ENCODE measurements at places on chromosomes 5 and 9.

- no peak for DNase-seq
Observed at GRCh38 chr5:171667341-171668096, 118.1 kb upstream of the SMIM23 start.

- no peak for DNase-seq
Observed at GRCh38 chr5:72223371-72223770, 96.7 kb downstream of the MRPS27 start.

DNA sequence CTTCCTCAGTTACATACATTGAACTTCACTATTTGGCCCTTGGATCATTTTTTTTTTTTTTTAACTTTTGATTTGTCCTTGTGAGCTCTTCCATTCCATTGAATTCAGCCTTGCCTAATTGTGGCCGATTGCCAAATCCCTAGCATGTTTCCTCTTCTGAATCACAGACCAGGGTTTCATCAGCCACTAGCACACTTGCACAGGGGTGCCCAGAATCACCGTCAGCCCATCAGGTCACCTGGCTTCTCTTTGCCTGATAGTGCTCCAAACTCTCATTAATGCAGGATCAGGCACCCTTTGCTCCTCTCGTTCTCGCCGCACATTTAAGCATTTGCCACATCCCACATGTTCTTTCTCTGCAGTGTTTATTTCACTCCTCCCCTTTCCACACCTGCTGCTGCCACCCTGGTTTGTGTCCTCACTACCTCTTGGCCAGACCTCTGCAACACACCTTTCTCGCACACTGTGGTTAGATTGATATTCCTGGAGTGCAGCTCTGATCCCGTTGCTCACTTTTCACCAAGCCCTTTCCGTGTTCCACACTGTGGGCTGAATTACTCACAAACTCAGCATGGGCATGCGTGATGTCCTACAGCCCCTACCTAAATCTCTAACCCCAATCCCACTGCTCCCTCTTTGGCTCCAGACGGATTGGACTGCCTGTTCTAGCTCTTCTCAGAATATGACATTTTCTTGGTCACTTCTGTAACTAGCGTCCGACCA, 9.8 kb downstream of the PIK3R1 start:
- DNase-seq, result no peak

GRCh38 chr5:114317751-114318150, 44.1 kb upstream of the KCNN2 start:
- DNase-seq, result no peak

- DNase-seq, result no peak
Observed at GRCh38 chr5:5799826-5800225, 377.3 kb downstream of the ICE1 start.

DNA sequence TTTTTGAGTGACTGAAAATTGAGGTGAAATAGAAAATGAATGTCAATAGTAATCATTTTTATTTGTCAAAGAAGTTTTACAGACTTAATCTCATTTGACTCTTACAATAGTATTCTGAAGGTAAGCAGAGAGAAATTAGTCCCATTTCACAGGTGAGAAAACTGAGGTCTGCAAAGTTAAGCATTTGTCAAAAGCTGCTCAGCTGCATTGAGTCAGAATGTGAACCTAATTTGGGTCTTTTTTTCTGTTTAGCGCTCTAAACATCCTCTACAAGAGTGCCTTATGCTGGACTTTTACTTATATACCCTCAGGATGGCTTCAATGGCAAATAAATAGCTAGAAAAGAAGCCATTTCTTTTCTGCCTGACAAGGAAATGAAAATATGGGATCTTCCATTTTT, 135.7 kb downstream of the RASGRF2 start:
- DNase-seq, result no peak

GRCh38 chr5:85646641-85647040, 971.1 kb upstream of the COX7C start:
- no peak for DNase-seq

- no peak for DNase-seq
Observed at GRCh38 chr9:120877276-120878034, 467 bp upstream of the PHF19 start.

DNA sequence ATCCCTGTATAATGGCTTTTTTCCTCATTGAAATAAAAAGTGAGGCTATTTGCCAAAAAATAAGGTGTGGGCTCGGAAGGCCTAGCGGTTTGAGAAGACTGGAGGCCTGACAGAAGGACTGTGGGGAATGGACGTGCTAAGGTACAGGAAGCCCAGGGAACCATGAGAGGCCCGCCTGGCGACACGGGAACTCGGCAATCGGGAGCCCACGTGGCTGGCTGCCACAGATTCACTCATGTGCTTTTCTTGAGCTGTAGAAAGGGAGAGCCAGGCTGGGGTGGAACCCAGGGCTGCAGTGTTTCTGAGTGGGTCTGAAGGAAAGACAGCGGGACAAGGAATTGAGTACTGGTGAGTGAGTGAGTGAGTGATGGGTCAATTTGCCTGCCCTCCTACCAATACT, 11.9 kb upstream of the DDX41 start:
- DNase-seq, result no peak

DNA sequence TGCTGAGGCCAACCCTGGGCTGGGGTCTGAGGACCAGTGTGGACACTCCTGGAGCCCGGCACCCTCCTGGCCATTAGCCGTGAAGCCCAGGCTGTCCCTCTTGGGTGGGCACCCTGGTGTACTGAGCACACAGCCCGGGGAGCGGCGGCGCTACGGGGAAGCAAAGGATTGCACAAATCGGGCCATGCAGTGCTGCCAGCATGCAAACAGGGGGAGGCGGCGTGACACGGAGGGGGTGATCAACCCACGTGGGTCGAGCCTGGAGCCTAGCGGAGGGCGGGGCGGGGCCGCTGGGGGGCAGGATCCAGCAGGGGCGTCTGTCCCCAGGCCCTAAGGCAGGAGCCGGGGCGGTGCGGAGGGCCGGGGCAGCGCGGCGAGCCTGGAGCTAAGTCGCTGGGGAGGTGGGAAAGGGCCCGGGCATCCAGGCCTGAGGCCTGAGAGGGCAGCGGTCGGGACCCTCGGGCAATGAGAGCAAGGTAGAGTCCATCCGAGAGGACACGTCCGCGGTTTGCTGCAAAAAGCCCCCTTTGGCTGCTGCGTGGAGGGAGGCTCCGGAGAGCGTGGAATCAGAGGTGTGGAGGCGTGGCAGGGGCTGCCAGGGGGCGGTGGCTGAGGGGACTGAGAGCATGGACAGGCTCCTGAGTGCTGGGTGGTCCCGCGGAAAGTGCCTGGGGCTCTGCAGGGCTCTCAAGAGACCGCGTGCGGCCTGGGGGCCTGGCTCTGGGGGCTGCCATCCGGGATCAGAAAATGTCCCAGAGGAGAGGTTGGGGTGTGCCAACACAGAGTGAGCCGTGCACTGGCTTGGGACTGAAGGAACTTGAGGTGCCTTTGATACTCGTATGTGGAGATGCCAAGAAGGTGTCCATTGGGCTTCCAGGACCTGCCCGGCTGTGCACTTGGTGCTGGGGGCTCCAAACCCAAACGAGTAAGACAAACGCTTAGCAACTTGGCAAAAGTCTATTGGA, 94.2 kb downstream of the BARX1 start:
- no peak for DNase-seq

DNA sequence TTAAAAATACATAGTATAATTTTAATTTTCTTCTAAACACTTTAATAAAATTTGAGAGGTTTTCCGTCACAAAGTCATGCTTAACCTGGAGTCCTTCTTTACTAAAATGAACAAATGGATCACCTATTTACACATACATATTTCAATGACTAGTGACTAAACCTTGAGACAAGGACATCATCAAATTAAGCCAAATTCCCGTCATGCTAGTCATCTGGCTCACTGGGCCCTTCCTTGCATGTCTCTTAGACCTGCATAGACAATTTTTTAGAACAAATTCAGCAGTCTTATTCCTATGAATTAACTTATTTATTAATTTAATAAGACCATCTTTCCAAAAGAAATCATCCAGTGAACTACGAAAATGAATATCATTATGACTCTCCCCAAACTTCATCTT, 26.6 kb downstream of the ERAP2 start:
- DNase-seq, result no peak

- no peak for DNase-seq
Observed at GRCh38 chr9:121620777-121621449, 30.5 kb upstream of the DAB2IP start.

- DNase-seq, result no peak
Observed at GRCh38 chr5:168740811-168741213, 161.6 kb upstream of the PANK3 start.

DNA sequence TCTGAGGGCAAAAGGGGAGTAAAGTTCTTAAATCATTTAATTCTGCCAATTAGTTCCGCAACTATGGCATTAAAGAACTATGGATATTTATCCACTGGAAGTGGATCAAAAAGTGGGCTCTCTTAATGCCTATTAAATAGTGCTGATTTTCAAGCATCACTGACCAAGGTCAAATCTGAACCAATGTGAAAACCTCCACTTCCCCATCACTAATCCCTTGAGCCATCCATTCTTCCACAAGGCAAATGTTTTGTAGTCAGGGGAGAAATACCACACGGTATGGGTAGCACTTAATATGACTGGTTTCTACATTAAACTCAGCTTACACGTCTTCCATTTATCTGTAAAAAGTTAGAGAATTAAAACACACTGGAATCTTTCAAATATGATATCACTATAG, 57.6 kb downstream of the MLLT3 start:
- no peak for DNase-seq

DNA sequence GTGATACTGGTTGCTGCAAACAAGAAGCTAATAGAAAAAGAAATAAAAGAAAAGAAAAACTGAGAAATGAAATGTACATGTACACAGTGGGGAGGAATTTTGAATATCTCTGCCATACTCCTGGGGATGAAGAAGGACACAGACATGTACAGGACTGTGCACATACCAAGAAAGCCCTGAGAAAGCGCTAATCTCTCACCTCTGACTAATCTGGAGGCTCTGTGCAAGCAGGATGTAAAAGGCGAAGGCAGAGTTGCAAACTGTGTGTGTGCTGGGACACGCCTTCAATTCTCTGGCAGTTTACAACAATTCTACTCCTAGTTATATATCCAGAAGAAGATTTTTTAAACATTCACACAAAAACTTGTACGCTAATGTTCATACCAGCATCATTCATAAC, 211.4 kb downstream of the KIAA0825 start:
- DNase-seq, result no peak

DNA sequence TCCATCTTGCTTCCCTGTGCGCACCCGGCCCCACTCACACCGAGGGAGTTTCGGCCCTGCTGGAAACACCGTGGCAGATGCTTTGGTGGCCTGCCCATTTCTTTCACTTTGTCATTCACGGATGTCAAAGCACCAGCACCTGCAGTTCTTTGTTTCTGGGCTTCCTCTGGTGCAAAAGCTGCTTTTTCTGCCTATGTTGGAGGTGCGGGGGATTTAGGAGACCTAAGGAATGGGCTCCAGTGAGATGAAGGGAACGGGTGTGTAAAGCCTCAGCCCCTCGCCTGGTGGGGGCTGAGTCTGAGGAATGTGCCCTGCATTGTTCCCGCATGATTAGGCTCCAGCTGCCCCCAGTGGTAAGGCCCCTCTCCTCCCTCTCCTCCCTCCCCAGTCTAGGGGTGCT, 62.3 kb downstream of the THBS4 start:
- no peak for DNase-seq

DNA sequence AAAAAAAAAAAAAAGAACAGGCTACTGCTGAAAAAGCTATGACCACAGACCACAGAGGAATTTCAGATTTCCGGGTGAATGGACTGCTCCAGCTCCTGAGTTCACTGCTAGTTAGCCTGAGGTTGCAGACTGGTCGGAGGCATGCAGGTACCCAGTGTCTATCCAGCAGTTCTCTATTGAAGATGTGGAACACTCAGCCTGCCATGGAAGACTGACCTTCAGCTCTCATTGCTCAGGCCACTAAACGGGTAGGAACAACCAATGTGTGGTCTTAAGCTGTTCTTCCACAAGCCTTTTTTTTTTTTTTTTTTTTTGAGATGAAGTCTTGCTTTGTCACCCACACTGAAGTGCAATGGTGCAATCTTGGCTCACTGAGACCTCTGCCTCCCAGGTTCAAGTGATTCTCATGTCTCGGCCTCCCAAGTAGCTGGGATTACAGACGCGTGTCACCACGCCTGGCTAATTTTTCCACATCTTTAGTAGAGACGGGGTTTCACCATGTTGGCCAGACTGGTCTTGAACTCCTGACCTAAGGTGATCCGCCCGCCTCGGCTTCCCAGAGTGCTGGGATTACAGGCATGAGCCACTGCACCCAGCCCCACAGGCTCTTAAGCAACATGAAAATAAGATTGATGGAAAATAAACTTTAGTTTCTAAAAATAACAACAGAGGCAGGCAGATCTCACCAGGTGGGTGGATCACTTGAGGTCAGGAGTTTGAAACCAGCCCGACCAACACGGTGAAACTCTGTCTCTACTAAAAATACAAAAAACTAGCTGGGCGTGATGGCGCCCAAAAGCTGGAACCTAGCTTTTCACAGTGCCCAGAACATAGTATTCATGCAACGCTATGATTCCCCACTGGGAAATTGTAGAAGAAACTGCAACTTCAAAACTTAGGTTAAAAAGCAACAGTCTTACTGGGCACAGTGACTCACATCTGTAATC, 20.0 kb upstream of the NPM1 start:
- no peak for DNase-seq

GRCh38 chr9:119771341-119771740, 402.1 kb upstream of the BRINP1 start:
- DNase-seq, result no peak

DNA sequence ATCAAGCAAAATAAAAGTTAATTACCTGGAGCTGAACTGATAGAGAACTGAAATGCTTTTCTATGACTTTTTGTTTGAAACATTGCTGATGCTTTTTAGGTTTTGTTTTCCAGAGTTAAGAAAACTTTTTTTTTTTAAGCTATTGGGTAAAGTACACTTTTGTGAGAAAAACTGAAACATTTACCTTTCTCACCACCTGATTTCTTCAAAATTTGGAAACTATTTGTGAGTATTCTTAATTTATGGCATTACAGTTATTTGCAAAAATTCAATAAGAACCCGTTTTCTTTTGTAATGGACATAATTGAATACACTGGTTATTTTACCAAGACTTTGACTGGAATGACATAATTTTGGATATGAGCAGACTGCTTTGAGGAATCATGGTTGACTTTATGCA, 6.6 kb downstream of the C9orf153 start:
- no peak for DNase-seq

DNA sequence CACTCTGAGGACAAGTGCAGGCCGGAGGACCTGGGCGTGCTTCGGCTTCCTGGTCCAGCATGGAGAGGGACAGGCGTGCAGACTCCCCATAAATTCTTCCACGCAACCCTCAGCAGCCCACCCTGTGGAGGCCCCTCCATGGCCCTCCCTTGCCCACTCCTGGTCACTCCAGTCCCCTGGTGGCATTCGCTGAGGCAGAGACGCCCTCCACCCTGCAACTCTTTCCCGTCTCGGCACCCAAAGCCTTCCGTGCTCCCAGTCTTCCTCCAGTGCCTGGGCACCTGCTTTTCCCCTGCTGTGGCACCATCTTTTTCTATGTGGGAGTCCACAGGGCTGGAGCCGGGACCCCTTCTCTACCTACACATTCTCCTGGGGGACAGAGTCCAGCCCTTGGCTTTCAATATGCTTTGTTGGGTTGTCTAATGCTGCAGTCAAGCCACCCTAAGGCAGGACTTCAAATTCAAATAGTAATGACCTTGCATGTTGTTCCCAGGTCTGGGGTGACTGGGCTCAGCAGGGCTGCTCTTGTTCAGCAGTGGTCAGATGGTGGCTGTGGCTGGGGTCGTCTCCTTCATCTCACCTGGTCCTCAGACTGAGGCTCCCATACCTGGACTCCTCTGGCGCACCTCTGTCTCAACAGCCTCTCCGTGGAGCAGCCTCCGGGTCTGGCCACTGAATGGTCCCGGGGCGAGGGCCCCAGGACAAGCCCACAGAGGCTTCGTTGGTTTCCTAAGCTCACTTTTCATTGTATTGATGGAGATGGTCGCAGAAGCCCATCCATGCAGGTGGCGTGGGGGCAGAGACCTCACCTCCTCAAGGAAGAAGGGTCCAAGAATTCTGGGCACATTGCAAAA, 15.2 kb downstream of the MRPL36 start:
- no peak for DNase-seq

GRCh38 chr9:17470036-17470813, 108.6 kb upstream of the SH3GL2 start:
- no peak for DNase-seq
